ENCODE measurements at places on chromosomes 6 and 20.

DNA sequence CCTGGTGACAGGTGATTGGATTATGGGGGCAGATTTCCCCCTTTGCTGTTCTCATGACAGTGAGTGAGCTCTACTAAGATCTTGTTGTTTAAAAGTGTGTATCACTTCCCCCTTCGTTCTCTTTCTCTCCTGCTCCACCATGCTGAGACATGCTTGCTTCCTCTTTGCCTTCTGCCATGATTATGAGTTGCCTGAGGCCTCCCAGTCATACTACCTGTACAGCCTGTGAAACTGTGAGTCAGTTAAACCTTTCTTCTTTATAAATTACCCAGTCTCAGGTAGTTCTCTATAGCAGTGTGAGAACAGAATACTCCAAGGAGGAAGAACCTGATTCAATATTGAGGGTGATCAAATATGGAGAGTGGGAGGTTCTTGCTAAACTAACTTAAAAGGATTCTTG, 724.9 kb downstream of the DOK5 start:
- DNase-seq, result no peak

DNA sequence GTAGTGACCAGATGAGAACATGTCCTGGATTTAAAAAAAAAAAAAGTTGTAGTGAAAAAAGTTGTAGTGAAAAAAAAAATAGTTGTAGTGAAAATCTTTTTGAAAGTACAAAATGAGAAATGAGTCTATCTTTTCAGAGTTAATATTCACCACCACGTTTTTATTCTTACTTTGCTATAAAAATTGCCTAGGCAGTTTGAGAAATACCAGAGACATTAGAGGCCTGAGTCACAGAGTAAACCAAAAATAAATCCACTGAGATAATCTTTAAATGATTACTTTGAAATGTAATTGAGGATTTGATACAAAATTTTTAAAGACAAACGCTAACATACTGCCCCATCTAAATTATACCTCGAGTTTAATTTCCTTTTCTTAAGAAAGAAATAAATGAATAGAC, 101.2 kb upstream of the TIAM2 start:
- DNase-seq, result no peak

DNA sequence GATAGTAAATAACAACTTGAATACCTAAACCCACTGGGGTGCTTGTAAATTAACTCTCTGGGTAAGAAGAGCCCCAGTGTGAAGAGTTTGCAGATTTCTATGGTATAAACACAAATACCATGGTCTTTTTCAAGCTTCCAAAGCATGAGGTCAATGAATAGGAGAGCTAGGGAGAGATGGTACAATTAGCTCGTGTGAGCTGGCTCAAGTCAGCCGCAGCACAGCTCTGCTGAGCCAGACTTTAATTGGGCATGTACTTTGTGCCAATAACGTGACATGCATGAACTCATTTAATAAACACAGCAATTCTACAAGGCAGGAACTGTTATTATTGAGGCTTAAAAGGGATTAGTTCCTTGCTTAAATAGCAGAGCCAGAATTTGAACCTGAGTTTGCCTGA, 684.2 kb downstream of the KIF16B start:
- DNase-seq, result no peak

GRCh38 chr20:17952692-17953684, 15.6 kb downstream of the SNX5 start:
- no peak for DNase-seq

GRCh38 chr6:53433261-53433950, 84.7 kb upstream of the ELOVL5 start:
- DNase-seq, result no peak

GRCh38 chr6:14707971-14708465, 537.9 kb upstream of the JARID2 start:
- DNase-seq, result no peak

DNA sequence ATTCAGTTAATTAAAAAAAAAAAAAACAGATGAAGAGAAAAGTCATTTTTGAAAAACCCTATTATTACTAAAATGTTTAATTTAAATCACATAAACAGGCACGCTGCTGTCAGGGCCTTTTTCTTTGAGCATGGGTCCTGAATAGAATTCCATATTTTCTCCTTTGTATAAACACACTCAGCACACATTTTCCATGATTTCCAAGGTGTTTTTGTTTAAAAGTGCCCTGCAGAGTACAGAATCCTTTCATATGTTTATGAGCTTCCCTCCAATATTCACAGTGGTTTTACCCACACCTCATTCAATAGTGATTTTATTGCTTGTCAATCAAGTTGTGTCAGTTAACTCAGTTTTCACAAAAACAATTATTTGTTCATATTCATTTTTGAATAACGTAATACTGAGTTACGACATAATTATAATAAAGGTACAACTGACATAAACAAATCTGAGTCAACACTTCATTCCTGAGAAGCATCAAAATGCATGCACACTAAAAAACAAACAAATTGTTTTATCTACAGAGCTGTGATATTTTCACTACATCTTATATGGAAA, 15.2 kb downstream of the SLC35B3 start:
- DNase-seq, result no peak

DNA sequence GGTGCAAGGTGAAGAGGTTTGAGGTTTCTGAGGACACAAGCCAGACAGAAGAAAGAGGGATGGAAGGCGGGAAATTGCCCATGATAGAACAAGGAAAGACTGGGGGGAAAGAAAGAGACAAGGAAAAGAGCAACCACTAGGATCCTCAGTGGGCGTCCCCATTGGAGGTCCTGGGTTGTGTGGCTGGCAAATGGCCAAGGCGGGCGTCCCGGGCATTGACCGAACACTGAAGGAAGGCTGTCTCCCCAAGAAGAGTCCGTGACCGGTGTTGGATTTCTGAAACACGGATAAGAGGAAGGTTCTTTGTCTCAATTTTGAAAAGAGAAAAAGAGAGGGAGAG, 746.6 kb upstream of the ADGRB3 start:
- DNase-seq, result no peak

- no peak for DNase-seq
These were observed 67.9 kb upstream of the MAP7 start for GRCh38 chr6:136618086-136618485.

GRCh38 chr6:168196881-168197635, 118.0 kb upstream of the FRMD1 start:
- DNase-seq, result no peak

Measured in activated CD4-positive, alpha-beta T cell treated with anti-CD3 and anti-CD28 coated beads for 4 hours (primary cell).